T-helper 9 cell (primary cell): ENCODE measurements at places on chromosomes 5 and 9.
A peak's percentile ranks its signal among the peaks of the same experiment; 100 is the strongest.

- DNase-seq: no peak
Observed at GRCh38 chr5:122316656-122317055, 4.6 kb downstream of the SNCAIP start.

- no peak for DNase-seq
Observed at GRCh38 chr5:77333451-77334123, 123.1 kb downstream of the PDE8B start.

- DNase-seq: no peak
Observed at GRCh38 chr5:95084757-95085156, 200.1 kb downstream of the MCTP1 start.

GRCh38 chr5:129447968-129448367 lies 12.1 kb upstream of the ADAMTS19 start:
- DNase-seq: no peak

GRCh38 chr9:13386935-13387733 lies 107.6 kb upstream of the MPDZ start:
- DNase-seq: no peak

DNA sequence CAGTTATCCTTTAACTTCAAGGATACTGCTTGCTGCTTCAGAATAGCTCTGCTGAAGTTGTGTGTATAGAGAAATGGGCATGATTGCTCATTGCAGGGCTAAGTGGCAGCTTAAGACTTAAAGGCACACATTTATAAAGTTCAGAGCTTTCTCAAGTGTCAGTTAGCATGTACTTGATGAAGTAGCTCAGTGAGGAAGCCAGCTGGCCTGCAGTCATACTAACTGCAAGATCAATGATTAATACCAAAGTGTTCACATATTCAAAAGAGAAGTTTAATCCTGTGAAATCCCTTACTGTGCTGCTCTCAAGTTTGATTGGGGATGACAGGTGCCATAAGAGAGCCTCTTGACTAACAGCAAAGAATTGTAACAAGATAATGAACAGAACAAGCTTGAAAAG lies 483.4 kb upstream of the NUDT12 start:
- no peak for DNase-seq

GRCh38 chr5:137315534-137316345 lies 183.4 kb downstream of the SPOCK1 start:
- no peak for DNase-seq

- DNase-seq: no peak
Observed at GRCh38 chr9:110188991-110189390, 19.0 kb downstream of the C9orf152 start.

GRCh38 chr5:9421884-9422283 lies 124.0 kb downstream of the SEMA5A start:
- DNase-seq: no peak

GRCh38 chr9:30928045-30928444 lies 1456.4 kb upstream of the ACO1 start:
- no peak for DNase-seq

DNA sequence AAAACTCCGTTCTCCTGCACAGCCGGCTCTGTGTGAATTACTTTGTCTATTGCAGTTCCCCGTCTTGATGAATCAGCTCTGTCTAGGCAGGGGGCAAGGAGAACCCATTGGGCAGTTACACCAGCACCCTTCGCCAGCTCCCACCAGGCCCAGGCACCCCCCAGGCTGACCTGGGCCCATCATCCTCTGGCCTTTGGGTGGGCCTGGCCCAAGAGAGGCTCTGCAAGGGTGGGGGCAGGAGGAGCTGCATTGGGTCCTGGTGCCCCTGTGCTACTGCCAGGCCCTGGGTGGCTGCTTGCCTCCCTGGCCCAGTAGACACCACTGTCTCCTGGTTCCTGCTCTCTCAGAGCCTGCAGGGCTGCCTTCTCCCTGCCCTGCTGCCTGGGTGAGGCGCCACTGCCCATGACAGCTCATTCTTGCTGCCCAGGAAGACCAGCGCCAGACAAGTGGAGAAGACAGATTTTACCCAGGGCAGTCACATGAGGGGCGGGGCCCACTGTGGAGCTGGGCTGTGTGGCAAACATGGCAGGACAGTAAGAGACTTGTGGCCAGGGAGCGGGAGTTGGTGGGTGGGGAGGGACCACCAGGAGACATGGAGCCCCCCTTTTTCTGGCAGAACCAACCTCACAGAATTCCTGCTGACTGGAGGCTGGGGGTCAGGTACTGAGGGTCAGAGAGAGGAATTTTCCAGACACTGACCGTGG lies 67.2 kb downstream of the MRPL36 start:
- no peak for DNase-seq

DNA sequence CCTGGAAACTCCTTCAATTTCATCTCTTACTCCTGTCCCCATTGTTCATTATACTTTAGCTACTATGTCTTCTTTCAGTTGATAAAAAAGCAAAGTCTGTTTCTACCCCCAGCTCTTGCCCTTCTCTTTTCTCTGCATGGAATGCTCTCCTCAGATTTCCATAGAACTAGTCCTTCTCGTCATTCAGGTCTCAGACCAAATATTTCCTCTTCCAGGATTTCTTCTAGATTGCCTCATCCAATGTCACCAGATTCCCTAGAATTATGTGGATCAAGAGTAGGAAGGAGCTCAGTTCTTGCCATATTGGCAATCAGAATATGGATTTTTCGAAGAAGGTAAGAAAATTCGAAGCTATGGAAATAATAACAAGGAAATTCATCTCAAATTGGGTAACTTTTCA lies 176.1 kb downstream of the GABRG2 start:
- DNase-seq: no peak

DNA sequence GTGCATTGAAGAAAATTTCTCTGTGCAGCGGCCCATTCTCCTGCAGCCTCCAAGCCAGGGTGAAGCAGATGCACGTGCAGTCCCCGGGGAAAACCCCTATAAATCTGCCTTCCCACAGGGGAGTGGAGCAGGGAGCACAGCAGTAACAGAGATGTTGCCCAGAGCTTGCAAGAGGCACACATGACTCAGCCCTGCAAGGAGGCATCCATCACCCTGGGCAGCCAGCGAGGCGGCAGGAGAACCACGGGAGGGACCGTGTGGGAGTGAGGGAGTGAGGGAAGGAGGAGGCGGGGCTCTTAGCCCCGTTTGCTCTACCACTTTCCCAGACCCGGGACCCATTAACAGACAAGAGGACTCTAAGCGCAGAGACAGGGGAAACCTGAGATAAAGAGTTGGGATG lies 96.2 kb upstream of the ARAP3 start:
- DNase-seq: no peak

GRCh38 chr5:40799258-40799657 lies 1.1 kb upstream of the PRKAA1 start:
- DNase-seq: no peak

DNA sequence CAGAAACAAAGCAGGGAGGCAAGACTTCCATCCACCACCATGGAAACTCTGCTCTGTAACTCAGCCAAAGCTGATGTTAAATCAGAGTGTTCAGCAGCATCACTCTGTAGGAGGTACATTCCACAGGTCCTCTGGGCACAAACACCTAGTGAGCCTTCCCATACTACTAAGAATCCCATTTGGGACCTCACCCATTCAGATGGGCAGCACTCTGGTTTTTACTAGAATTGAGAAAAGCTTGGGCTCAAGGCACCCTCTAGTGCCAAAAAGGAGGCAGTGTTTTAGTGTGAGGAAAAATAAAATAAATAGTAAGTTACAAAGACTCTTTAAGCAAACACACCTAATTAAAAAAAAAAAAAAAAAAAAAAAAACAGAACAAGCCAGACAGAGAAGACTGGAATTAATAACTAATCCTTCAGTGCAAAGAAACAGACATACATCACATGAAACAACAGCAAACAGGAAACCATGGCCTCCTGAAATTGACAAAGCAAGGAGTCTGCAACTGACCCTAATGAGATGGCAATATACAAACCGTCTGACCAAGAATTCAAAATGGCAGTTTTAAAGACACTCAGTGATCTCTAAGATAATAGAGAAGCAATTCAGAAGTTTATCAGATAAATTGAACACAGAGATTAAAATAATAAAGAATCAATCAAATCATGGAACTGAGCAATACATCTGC lies 159.5 kb downstream of the GNA14 start:
- no peak for DNase-seq

GRCh38 chr9:68705531-68706362 lies 707 bp downstream of the PIP5K1B start:
- no peak for DNase-seq

GRCh38 chr5:96094904-96095303 lies 133.3 kb upstream of the ELL2 start:
- DNase-seq: no peak

- no peak for DNase-seq
Observed at GRCh38 chr5:6745706-6746222, 32.5 kb downstream of the TENT4A start.

DNA sequence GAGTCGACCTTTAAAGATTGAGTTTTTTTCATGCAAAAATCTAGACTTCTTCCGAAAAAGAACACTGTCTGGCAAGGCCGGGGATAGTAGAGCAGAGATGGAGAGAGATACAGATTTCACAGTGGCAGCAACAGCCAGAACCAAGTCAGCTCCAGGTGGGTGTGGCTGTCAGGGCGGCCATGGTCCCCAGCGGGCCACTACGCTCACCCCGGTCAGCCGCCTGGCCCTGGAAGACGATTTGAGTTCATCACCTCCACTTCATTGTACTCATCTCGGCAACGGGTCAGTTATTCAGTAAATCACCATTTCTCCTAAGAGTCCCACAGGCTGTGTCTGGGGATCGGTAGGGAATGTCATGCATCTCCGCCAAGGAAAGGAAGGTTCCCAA lies 53.0 kb downstream of the ZNF354C start:
- no peak for DNase-seq

DNA sequence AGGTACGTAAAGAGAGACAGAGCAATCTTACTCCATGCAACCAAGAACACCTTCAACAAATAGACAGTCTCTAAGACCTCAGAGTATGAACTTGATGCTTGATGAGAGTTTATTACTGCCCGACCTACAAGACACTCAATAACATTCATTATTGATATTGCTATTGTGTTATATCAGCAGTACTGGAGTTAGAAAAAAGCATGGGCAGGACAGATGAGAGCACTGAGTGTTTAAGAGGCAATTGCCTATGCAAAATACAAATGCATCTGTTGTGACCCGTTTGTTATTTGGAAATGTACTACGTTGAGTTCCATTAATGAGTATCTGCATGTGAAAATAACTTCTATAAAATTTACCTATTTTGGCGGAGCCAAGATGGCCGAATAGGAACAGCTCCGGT lies 8.1 kb upstream of the MARCOL start:
- no peak for DNase-seq

DNA sequence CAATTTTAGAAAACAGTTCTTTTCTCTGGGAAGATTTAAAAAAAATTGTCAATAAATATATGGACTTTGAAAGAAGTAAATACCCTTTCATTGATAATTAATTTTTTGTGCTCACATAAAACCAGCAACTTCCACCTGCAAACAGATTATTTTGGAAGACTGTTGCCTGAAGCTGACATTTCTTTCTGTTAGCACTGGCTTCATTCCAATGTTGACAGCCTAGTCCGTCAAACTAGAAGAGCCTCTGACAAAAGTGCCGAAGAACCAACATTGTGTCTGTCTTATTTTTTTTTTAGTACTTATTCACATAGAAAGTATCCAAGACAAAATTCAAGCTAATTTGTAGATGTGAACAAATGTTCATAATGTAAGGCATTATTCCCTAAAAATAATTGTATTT lies 108.6 kb upstream of the TMEM161B start:
- no peak for DNase-seq

GRCh38 chr9:129142138-129142935 lies 31.1 kb downstream of the PTPA start:
- DNase-seq: no peak

DNA sequence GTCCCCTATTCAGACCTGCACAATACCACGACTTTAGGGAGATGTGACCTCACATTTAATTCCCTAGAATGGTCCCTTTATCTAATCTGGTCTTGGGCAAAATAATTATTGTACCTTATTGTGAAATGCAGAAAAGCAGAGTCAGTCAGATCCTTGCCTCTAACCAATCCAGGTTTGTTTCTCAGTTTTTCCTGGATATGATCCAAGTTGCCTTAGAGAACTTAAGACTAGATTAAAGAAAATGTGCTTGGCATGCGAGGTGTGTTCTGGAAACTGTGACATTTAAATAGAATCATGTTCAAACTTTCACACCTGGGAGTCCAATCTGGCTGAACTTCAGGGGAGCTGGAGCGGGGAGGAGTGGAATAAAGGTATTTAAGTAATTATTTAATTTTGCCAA lies 696.2 kb downstream of the DNAH5 start:
- DNase-seq: no peak

- DNase-seq: no peak
Observed at GRCh38 chr9:116350213-116350612, 196.6 kb downstream of the PAPPA start.

GRCh38 chr9:112753725-112754124 lies 3.2 kb downstream of the SNX30 start:
- no peak for DNase-seq

DNA sequence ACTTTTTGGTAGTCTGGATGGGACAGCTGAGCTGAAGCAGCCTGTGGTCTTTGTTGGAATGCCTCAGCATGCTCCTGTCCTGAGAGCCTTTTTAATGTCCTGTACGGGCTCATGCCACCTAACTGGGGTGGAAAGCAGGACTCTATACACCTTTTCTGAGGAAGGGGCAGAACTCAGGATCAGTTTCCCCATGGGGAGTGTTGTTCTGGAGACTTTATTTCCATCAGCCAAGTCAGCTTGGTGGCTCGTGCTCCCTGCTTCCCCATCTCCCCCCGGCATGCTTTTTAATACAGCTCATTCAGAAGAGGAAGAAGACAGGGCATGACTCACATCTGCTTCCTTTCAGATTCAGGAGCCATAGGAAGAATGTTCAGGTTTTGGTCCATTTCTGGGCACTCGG lies 5.1 kb upstream of the SEPTIN8 start:
- DNase-seq: no peak

DNA sequence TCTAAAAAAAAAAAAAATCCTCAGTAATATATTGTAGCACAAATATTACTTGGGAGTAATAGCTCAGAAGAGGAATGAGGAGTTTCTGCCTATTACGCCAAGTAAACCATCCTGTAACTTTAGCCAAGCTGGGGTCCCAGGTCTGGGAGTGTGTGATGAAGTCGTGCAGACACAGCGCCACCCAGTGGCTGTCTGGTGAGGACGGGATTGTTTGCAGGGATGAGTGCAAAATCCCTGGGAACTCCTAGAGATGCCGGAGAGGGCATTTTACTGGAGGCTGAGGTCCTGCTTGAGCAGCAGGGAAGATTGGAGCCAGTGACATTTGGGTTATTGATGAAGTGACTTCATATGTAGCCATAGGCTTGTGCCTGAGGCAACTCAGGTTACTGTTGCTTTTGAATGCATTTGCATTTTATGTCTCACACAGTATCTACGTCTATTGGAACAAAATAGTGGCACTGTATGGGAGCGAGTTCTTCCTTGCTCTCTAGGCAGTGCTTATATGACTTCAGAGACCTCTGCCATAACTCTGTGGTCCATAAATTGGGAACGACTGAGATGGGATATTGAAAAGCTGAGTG lies 72.8 kb downstream of the PSAT1 start:
- DNase-seq: peak; percentile 38

DNA sequence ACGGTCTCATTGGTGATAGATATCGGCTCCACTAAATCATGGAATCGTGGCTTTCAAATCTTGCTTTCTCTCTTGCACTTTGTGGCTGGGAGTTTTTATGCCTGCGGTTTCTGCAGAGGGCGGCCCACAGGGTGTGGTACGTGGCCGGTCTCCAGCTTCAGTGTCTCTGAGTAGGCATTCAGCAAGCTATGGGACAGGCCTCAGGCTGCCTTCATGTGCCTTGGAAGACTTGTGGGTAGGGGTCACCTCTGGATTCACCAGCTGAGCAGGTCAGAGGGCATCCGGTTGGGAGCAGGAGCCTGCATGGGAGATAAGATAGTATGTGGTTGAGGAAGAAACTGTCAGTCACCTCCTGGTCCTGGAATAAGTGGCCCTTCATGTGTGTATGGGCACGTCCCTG lies 47.7 kb downstream of the AMBP start:
- no peak for DNase-seq
